ENCODE measurements at places on chromosomes 12 and 14.

GRCh38 chr12:89890161-89890560 lies 181.5 kb upstream of the ATP2B1 start:
- DNase-seq = no peak

DNA sequence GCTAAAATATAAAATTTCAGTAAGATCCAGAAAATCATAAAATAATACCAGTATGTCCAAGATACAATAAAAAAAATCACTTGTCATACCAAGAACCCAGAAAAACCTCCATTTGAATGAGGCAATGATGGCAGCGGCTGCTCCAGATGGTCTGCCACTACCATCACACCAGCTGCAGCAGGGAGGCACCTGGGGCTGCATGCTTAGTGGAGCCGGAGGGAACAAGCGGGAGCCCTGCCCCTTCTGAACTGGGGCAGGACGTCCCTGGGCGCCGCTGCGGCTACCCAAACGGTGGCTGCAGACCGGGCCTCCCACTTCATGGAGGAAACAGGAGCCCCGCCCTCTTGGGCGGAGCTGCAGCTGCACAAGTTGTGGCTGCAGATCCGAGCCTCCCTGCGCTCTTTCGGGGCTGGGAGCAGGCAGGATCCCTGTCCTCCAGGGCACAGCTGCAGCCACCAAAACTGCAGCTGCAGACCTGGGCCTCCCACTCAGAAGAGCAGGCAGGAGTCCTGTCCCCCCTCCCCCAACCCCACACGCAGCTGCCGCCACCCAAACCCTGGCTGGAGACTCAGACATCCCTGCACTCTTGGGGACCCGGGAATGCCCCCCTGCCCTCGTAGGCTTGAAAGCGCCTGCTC lies 36.1 kb upstream of the OR5AU1 start:
- DNase-seq = peak; percentile 31

GRCh38 chr12:76074701-76075336 lies 9.7 kb downstream of the NAP1L1 start:
- DNase-seq = no peak

GRCh38 chr14:94561656-94562010 lies 391 bp downstream of the SERPINA4 start:
- no peak for DNase-seq

GRCh38 chr12:19482551-19483109 lies 43.3 kb downstream of the AEBP2 start:
- no peak for DNase-seq

DNA sequence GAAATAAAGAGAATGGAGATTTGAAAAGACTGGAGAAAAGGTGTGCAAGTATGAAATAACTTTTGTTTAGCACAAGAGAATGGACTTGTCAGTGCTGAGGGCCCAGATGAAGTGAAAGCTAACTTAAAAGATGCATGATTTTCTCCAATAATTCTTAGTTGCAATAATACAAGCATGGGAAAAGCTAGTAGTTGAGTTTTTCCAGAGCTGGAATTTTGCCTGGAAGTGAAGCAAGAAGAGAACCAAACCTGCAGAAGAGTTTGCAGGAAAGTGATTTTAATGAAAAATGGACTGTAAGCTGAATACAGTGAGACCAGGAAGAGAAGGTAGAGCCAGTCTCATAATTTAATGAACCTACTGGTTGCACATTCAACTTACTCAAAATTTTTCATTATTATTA lies 69.3 kb upstream of the FSCB start:
- no peak for DNase-seq

GRCh38 chr12:128905003-128905544 lies 51.8 kb downstream of the GLT1D1 start:
- no peak for DNase-seq

GRCh38 chr12:20463913-20464524 lies 95.7 kb downstream of the PDE3A start:
- peak; percentile 38 for DNase-seq

DNA sequence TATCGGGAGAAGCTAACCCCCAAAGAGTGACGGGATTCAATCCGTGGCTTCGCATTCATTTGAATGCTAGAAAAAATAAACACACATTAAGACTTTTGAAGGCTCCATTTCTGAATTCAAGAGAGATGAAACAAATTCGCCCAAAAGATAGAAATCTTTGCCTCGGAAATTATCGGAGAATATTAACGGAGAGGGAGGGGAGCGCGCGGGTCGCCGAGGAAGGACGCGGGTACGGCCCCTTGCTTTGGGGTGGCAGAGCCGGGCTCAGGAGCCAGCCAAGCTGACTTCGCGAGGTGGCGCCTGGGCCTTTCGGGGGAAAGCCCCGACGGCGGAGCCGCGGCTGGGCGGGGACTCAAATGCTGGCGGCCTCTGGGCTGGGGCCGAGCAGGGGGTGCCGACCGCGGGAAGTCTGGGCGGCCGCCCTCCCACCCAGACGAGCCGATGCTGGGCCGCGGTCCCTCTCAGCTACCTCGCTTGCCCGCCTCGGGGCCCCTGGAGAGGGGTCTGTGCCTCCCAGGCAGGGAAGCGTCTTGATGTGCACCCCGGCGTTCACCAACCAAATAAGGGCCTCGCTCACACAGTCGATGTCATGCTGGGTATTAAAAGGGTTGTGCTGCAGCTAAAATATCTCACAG lies 14.7 kb downstream of the NKX2-1 start:
- no peak for DNase-seq

GRCh38 chr14:92108345-92109254 lies 2.2 kb upstream of the ATXN3 start:
- no peak for DNase-seq

GRCh38 chr12:93358058-93358457 lies 19.7 kb upstream of the NUDT4 start:
- no peak for DNase-seq

GRCh38 chr14:71062581-71063303 lies 155.5 kb downstream of the PCNX1 start:
- DNase-seq = peak; percentile 37

- no peak for DNase-seq
These were observed 68.8 kb downstream of the DRAM1 start for GRCh38 chr12:101946233-101946611.

- DNase-seq = no peak
These were observed 340.4 kb downstream of the SLC6A15 start for GRCh38 chr12:84572196-84572595.

- DNase-seq = no peak
These were observed 244.0 kb downstream of the DUSP6 start for GRCh38 chr12:89108265-89108664.

- DNase-seq = no peak
These were observed 94.9 kb upstream of the SLC16A7 start for GRCh38 chr12:59500915-59501314.

GRCh38 chr12:122064025-122064777 lies 14.4 kb upstream of the MLXIP start:
- peak; percentile 98 for DNase-seq

DNA sequence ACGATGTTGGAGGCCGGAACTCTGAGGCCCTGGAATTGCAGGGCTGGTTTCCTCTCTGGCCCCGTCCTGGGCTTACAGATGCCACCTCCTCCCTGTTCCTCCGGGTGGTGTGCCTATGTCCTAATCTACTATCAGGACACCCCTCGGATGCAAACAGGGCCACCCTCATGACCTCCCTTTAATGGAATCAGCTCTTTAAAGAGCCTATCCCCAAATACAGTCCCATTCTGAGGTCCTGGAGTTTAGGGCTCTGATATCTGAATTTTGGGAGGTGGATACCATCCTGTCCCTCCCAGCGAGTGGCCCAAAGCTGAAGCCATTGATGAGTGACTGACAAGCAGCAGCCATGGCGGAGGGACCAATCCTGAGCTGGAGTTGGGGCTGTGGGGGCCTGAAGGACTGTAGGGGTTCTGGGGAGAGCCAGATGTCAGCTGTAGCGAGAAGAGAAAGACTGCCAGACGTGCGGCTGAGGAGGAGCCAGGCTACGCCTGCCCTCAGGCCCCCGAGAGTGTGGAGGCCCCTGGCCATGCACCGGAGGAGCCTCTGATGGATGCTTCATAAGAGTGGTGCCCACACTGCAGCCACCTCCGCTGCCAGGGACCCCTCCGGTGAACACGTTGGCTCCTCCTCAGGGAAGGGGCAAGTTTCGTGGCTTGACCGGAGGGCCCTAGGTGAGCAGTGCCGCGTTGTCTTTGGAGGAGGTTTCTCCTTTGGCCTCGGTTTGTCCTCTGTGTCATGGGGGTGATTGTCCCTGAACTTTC lies 100.2 kb downstream of the KIF26A start:
- DNase-seq = no peak

DNA sequence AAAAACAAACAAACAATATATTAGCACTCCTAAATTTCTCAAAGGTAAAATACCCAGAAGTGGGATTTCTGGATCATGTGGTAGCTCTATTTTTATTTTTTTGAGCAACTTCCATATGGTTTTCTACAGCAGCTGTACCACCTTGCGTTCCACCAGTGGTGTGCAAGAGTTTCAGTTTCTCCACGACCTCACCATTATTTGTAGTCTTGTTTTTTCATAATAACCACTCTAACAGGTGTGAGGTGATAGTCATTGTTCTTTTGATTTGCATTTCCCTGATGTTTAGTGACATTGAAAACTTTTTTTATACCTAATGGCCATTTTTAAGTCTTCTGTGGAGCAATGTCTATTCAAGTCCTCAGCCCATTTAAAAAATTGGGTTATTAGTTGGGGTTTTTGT lies 127.3 kb upstream of the SLC38A2 start:
- DNase-seq = no peak

- no peak for DNase-seq
These were observed 11.3 kb downstream of the NOS1 start for GRCh38 chr12:117350140-117350539.

- no peak for DNase-seq
These were observed 107.1 kb downstream of the LGMN start for GRCh38 chr14:92641306-92641705.

DNA sequence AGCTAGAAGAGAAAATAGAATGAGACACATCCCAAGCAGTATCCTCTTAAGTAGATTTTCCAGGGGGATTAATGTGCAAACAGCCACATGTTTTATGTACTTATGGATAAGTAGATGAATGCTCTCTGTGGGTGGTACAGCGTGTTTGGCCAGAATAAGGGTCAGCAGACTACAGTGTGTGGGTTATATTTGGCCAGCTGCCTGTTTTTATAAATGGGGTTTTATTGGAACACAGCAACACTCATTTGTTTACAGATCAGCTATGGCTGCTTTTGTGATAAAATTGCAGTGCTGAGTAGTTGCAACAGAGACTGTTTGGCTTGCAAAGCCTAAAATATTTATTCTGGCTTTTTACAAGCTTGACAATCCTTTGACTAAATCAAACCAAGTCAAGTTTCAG lies 780.2 kb upstream of the SEL1L start:
- DNase-seq = no peak

GRCh38 chr12:111411185-111411764 lies 5.6 kb downstream of the SH2B3 start:
- DNase-seq = no peak

DNA sequence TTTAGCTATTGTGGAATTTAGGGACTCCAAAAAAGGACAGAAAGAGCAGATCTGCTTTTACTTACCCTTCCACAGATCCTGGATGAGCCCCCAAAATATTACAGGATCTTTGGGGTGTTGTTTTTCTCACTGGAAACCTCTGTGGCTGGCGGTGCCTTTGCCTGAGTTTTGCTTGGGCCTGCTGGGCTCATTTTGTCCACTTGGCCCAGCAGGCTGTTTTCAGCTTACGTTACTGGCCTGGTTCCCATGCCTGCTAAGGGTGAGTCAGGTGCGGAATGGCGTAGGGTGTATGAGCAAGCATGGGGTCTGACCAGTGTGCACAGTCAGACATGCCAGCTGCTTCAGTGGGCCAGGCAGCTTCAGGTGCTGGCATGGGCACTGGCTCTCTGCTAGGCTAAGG lies 45.8 kb downstream of the HSD17B6 start:
- peak; percentile 9 for DNase-seq

- DNase-seq = no peak
These were observed 39.1 kb upstream of the DHRS7 start for GRCh38 chr14:60204104-60204842.

DNA sequence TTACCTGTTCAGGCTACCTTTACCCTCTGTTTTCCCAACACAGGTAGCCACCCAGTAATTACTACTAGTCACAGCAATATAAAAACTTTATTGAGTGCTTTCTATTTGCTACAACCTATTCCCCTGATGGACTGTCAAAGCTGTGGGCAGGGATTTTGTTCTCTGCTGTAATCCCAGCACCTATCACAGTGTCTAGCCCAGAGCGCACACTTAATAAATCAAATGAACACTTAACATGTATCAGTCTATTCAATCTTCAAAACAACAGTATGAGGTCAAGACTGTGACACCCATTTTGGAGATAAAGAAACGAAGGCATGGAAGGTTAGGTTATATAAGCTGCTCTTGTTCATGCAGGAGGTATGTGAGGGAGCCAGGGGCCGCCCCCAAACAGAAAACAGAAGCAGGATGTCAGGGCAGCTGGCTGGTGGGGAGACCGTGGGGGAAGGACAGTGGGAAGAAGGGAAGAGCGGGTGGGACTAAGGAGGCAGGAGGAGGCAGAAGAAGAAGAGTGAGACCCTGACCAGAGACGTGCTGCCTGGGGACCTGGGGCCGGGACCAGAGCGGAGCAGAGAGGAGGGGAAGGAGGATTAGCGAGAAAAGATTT lies 1.7 kb downstream of the TNFRSF1A start:
- DNase-seq = peak; percentile 57

- DNase-seq = no peak
These were observed 33.3 kb downstream of the DIO3 start for GRCh38 chr14:101594511-101595148.

- no peak for DNase-seq
These were observed 388.5 kb upstream of the MIS18BP1 start for GRCh38 chr14:45641541-45641940.

DNA sequence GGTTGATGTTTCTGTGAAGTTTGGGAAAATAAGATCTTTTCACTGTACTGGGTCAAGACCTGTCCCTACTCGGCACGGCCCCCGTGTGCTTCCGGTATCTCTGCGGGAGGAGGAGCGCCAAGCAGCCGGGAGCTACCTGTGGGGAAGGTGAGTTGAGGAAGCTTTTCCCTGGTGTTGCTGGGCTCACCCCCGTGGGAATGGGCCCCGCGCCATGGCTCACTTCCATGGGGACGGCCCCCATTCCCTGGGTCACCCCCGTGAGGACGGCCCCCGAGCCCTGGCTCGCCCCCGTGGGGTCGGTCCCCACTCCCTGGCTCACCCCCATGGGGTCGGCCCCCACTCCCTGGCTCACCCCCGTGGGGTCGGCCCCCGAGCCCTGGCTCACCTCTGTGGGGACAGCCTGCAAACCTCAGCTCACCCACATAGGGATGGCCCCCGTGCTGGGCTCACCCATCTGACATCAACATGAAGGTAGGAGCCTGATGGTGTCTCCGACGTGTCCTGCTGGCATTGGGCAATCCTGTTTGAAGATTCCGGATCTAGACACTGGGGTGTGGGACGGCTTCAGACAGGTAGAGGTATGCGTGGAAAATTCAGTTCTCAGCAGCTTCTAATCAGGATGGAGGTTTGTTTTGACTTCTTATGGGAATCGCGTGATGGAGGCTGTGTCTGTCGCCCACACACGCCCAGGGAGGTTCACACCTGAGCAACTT lies 9.1 kb downstream of the LRCOL1 start:
- DNase-seq = no peak

DNA sequence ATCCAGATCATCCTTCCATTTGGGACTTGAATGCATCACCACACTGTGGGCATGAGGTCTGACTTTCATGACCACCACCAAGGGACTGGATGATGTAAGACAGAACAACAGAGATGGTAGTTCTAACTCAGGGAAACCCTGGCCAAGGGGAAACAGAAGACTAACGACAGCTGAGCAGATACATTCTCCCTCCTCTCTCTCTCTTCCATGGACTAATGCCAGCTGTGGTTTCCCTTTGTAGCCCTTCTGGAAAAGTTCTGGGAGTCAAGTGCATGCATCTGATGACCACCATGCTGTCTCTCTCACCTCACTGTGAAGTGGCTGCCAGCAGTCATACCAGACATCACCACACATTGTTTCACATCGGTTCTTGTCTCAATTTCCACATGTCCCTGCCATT lies 3.4 kb downstream of the TAS2R30 start:
- no peak for DNase-seq
